ENCODE measurements at places on chromosomes 1 and 21.

GRCh38 chr1:109944541-109944940, 33.9 kb downstream of the CSF1 start:
- DNase-seq, result no peak

GRCh38 chr1:40381268-40382107, 8.0 kb downstream of the SMAP2 start:
- no peak for DNase-seq

DNA sequence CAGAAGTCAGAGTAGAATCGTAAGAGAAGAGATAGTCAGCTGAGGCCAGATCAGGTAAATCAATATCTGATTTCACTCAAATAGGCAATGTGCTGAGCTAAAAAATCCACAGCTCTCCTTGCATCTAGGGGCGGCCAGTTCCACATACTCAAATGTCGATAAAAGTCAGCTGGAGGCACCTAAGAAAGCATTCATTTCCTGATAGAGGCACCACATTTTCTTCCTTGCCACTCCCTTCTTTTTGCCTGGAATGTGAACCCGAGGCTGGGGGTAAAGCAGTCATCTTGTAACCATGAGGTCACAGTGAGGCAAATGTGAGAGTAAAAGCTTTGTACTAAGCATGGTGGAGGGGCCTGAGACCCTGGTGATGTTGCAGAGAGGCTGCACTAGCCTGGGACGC, 24.2 kb upstream of the CTPS1 start:
- no peak for DNase-seq

- no peak for DNase-seq
These were observed 1.8 kb downstream of the SH3GLB1 start for GRCh38 chr1:86706018-86706635.

DNA sequence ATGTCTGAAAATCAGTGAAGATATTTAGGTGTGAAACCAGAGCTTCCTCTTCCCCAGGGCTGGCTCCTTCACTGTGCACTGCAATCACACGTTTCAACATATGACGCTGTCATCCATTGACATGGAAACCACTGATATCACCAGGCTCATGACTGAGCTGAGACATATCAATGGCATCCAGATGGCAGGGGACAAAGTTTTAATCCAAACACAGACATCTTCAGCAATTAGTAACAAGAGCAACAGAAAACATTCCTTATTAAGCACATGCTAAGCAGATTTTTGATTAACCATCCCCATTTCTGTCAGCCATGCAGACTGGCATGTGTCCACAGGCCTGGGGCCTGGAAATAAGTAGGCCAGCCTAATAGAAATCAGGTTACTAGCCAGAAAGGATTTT, 108.0 kb upstream of the ADAR start:
- no peak for DNase-seq

- DNase-seq, result no peak
These were observed 35.4 kb downstream of the CXADR start for GRCh38 chr21:17548262-17548661.

GRCh38 chr1:177780096-177780700, 189.7 kb downstream of the SEC16B start:
- no peak for DNase-seq

DNA sequence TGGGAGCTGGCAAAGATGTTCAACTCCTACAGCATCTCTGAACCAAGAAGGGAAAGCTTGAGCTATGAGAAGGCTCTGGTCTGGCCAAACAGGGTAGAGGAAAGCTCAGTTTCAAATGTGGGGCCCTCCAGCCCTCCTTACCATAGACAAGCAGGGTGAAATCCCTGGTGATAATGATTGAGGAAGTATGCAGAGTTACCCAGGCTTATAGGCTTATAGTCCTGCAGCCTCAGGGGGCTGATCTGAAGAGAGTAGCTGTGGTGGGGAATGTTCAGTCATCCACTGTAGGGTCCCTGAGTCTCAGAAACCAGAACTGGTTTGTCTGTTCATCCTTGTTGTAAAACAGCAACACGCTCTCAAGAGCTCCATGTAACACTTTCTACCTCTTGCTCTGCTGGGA, 19.8 kb upstream of the LY9 start:
- DNase-seq, result no peak

- DNase-seq, result no peak
These were observed 25.9 kb downstream of the C2CD2 start for GRCh38 chr21:41927727-41928409.

GRCh38 chr1:33713058-33713877, 150.6 kb upstream of the HMGB4 start:
- DNase-seq, result no peak

DNA sequence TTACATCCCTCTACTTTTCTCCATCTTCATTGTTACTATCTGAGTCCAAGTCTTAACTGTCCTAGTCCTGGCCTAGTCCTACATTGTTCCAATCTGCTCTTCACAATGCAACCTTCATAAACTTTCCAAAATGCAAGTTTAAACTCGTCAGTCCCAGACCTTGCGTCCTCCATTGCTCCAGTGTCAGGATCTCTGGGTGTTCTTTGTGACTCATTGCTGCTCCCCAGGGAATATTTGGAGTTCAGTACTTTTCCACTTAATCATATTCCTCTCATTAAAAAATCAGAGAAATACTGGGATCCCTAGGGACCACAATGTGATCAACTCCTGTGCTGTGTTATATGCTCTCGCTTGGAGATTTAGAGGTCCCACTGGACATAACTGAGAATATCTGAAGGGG, 18.0 kb upstream of the KPRP start:
- no peak for DNase-seq

Data from stimulated activated CD8-positive, alpha-beta memory T cell treated with anti-CD3 and anti-CD28 coated beads, Interleukin-4, amount 100 ng/mL, for 1 hour (primary cell).